ENCODE measurements at places on chromosomes 7 and 10. TPM values are rescaled to one million over a fixed set of nuclear protein-coding genes. Genes with fewer than 3 reads are reported as not detected.
A peak's percentile ranks its signal among the peaks of the same experiment; 100 is the strongest.

RAPGEF5 gene
- 7.1 TPM for total RNA-seq

GRCh38 chr10:61244261-61244775 is 208.9 kb downstream of the TMEM26 start:
- no peak for DNase-seq

OPTN gene
- total RNA-seq, result 60.0 TPM

GRCh38 chr10:43073191-43073590 is 3.7 kb upstream of the RET start:
- DNase-seq, result no peak

GRCh38 chr10:110863361-110863760 is 8.4 kb upstream of the PDCD4 start:
- no peak for DNase-seq

- DNase-seq, result no peak
Measured at GRCh38 chr7:86814661-86815379, 171.1 kb downstream of the GRM3 start.

GRCh38 chr10:96642973-96643372 is 56.2 kb upstream of the TM9SF3 start:
- DNase-seq, result no peak

DNA sequence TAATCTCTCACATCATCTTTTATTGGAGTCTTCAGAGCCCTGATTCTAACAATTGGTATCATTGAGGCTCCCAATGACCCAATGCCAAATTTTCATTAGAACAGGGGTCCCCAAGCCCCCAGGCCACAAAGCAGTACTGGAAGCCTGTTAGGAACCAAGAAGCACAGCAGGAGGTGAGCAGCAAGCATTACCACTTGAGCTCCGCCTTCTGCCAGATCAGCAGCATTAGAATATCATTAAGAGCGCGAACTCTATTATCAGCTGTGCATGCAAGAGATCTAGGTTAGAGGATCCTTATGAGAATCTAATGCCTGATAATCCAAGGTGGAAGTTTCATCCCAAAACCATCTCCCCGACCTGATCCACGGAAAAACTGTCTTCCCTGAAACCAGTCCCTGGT is 23.1 kb downstream of the KIF5B start:
- no peak for DNase-seq

VAX1 gene
- not detected for total RNA-seq

- no peak for DNase-seq
Measured at GRCh38 chr10:124308056-124308645, 110.6 kb downstream of the OAT start.

SFTPA1 gene
- total RNA-seq, result not detected

CRTAC1 gene
- total RNA-seq, result not detected

LRIT1 gene
- total RNA-seq, result not detected

DNA sequence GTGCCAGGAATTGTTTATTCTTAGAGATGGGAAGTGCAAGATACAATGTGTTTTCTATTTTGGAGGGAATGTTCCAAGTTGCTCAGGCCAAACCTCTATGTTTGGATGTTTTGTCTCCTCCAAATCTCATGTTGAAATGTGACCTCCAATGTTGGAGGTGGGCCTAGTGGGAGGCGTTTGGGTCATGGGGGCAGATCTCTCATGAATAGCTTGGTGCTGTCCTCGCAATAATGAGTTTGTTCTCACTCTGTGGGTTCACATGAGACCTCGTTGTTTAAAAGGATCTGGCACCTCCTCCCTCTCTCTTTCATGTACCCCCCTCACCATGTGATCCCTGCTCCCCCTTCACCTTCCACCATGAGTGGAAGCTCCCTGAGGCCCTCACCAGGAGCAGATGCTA is 8.3 kb upstream of the GDF10 start:
- no peak for DNase-seq

COA1 gene
- 51.6 TPM for total RNA-seq

DNA sequence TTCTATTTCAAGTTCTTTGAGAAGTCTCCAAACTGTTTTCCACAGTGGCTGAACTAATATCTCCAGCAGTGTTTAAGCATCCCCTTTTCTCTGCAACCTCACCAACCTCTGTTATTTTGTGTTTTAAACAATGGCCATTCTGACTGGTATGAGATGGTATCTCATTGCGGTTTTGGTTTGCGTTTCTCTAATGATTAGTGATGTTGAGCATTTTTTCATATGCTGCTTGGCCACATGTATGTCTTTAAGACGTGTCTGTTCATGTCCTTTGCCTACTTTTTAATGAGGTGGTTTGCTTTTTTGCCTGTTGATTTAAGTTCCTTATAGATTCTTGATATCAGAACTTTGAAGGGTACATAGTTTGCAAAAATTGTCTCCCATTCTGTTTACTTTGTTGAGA is 156.6 kb upstream of the IMMP2L start:
- peak; percentile 88 for DNase-seq

DDC gene
- not detected for total RNA-seq

GRCh38 chr10:102479651-102480050 is 22.9 kb downstream of the ACTR1A start:
- no peak for DNase-seq

- peak; percentile 17 for DNase-seq
Measured at GRCh38 chr10:92593619-92594588, 974 bp downstream of the KIF11 start.

INSYN2A gene
- 0.07 TPM for total RNA-seq

All from mammary epithelial cell (primary cell).